PC-9 (cell line): ENCODE measurements at places on chromosomes 3 and 15.

DNA sequence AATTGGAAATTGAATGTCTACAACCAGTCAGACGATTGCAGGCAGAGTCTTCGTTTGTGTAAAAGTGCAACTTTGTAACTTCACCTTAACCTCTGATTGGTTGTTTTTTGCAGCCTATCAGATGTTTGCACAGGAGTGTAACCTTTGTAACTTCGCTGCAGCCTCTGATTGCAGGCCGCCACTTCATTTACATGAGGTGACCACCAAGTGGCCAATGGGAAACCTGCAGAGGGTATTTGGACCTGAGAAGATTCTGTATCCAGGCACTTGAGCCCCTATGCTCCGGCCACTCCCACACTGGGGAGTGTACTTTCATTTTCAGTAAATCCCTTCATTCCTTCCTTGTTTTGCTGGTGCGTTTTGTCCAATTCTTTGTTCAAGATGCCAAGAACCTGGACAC is 68.1 kb upstream of the PFN2 start:
- no peak for DNase-seq

DNA sequence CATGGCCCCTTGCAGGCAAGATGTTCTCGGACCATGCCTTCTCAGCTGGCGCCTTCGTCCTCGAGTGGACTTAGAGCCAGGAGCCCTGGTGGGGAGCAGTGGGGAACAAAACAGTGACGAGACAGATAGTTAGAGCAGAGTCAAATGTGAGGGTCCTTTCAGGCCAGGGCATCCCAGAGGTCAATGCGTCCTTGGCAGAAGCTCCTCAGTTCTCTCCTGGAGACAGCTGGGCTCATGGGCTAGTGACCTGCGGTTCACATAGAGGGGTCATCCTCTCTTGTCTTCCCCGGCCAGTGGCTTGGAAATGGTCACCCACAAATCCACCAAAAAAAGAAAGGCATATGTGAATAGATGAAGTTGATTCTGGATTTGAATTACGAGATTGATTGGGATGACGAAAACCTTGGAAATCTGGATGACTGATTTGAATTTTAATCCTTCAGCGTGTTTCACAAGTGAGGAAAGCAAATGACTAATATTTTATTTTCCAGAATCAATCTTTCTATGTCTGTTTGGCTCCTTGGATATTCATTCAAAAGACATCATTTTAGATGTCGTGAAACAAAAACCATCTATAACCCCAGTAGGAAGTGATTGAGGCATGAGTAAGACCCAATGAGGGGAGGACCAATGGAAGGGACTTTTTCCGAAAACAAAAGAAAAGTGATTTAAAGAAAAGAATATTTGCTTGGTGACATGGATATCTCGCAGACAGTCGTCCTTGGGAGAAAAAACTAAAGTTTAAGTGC is 84.5 kb downstream of the ASB7 start:
- DNase-seq: no peak

DNA sequence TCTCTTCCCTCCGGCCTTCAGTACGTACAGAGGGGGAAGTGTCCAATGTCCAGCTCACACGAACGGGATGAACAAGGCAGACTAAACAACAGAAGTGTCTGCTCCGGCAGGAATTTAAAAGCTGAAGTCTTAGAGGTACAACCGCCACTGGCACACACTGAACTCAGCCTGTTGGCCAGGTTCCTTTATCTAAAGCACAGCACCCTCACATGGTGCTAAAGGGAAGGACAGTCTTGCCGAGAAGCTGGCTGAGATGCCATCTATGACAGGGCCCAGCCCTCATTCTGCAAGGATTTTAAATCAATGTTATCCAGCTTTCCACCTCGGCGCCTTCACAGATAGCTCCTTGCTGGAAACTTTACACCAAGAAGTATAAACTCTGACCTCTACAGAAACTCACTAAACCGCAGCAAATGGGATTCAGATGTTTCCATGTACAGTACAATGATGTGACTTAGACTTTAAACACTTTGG is 2.8 kb downstream of the ADAMTS17 start:
- DNase-seq: peak; percentile 52

DNA sequence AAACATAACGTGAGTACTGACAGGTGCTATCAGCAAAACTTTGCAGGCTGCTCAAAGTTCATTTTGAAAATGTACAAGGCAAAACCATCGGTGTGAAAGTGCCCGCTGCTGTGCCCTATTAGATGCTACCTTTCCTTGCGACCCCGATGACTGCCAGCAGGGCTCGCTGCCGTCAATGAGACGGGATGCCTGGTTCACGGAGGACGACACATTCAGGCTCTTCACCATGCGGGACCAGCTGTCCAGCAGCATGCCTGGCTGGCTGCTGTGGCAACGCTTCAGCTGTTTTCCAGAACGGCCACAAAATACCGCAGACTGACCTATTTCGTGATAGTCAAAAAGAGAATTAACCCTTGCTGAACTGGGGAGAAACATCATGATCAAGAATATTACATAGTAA is 92.7 kb upstream of the OCA2 start:
- no peak for DNase-seq

DNA sequence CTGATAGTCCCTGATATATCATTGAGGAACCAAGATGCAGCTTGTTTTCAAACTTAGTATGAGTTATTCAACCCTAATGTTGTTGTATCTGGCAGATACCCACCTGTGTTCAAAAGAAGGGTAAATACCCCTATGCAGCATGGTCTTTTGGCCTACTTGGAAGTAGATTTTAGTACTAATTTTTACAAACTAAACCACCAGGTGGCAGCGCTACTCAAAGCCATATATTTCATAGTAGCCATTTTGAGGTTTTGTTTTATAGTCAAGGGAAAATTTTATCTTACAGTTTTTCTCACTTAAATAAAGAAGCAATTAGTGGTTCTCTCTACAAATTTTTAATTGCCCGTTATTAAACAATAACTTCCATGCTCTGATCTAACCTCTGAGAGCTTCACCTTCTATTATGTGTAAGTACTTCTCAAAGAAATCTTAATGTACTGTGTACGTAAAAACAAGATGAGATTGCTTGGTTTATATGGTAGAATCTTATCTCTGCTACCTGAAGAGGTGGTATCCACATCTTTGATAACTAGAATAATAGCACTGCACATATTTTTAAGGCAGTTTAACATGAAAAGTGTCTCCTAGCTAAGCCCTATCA is 31.5 kb upstream of the MLF1 start:
- DNase-seq: no peak

DNA sequence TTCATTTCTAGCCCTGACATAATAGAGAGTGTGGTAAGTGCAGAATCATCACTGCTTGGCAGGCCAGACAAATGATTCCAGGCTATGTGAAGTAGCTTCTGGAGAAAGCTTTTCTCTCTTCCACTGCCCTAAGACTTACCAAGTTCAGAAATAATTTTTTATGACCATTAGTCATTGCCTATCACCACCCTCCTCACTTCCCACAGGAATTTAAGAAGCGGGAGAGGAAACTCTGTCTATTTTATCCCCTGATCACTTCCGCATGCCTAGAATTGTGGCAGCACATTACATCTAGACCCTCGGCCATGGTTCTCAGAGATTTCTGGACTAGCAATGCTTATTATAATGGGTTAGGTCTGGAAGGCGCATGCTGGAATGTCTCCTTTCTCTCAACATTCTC is 397.8 kb upstream of the NR2F2 start:
- DNase-seq: peak; percentile 67

- no peak for DNase-seq
Observed at GRCh38 chr3:45498532-45498931, 96.0 kb upstream of the LIMD1 start.

GRCh38 chr15:67585681-67586080 is 43.2 kb downstream of the MAP2K5 start:
- no peak for DNase-seq

GRCh38 chr3:135759651-135760050 is 205.9 kb upstream of the PPP2R3A start:
- no peak for DNase-seq

- no peak for DNase-seq
Observed at GRCh38 chr3:188584958-188585689, 431.2 kb downstream of the LPP start.

- DNase-seq: no peak
Observed at GRCh38 chr3:160981217-160981938, 123.8 kb downstream of the B3GALNT1 start.

- DNase-seq: no peak
Observed at GRCh38 chr3:175200391-175201095, 341.4 kb downstream of the NAALADL2 start.

- no peak for DNase-seq
Observed at GRCh38 chr15:48205981-48206380, at the start of gene SLC12A1. TSS of gene SLC12A1 (plus strand) at chr15:48206302. CDS start at chr15:48207720, 1,418 bp downstream.

GRCh38 chr3:100400419-100400779 is 490 bp downstream of the TOMM70 start:
- no peak for DNase-seq
